Small intestine (tissue), 16 donors: ENCODE measurements at places on chromosomes 5 and 9.

GRCh38 chr5:126098330-126099017 is 324.7 kb upstream of the GRAMD2B start:
- DNase-seq: no peak

- DNase-seq: peak; percentile 40
Measured at GRCh38 chr5:179313849-179314521, 31.3 kb downstream of the ADAMTS2 start.

GRCh38 chr9:8329561-8330283 is 530.1 kb upstream of the DMAC1 start:
- DNase-seq: no peak

DNA sequence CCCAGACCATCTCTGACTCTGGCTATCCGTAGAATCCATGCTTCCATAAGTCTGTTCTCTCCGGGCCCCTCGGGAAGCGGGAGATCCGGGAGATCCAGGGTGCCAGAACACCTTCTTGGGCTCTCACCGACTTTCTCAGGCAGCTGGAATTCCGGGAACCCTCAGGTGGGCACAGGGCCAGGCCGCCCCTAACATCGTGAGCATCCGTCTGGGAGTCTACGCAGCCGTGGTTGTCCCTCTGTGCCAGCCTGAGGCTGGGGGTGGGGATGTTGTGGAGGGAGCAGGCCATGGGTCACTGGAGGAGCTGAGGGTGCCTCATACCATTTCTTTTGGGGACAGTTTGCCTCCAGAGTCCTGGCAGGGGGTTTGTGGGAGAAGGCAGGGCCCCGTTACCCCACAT is 92.3 kb upstream of the COL5A1 start:
- no peak for DNase-seq

DNA sequence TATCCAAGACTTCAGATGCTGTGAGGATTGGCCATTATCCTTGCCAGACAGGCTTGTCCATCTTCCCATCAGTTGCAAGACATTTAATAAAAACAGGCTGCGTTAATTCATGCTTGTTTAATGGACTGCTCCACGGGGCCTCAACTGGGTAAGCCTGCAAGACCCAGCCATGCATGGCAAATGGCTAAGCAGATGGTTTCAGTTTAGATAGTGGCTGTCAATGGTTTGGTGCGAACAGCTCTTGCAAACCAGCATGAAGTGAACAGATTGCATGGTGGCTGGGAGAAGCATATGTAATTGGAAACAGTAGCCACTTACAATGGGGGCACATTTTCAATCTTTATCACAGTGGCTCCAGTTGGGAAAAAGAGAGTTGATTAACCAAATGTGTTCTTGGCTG is 628.2 kb upstream of the KLF4 start:
- no peak for DNase-seq

- no peak for DNase-seq
Measured at GRCh38 chr9:121997791-121998190, 95.3 kb downstream of the TTLL11 start.

GRCh38 chr5:113271015-113271414 is 163.8 kb downstream of the TSSK1B start:
- DNase-seq: no peak

- DNase-seq: peak; percentile 8
Measured at GRCh38 chr9:121023064-121023463, 27.0 kb downstream of the C5 start.

DNA sequence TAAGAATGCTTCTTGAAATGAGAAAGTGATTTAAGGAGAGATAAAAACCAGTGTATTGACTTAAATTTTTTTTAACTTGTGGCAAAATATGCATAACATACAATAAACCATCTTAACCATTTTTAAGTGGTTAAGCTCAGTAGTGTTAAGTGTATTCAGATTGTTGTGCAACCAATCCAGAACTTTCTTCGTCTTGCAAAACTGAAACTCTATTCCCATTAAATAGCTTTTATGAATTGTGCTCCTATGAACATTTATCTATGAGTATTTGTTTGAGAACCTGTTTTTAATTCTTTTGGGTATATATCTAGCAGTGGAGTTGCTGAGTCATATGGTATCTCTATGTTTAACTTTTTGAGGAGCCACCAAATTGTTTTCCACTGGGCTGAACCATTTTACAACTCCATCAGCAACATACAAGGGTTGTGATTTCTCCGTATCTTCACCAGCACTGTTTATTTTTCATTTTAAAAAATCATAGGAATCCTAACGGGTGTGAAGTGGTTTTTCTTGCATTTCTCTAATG is 76.6 kb upstream of the ACTBL2 start:
- DNase-seq: no peak

GRCh38 chr9:100426189-100426529 is 784 bp upstream of the MSANTD3 start:
- no peak for DNase-seq

GRCh38 chr5:111439473-111440075 is 72.8 kb downstream of the STARD4 start:
- DNase-seq: no peak

DNA sequence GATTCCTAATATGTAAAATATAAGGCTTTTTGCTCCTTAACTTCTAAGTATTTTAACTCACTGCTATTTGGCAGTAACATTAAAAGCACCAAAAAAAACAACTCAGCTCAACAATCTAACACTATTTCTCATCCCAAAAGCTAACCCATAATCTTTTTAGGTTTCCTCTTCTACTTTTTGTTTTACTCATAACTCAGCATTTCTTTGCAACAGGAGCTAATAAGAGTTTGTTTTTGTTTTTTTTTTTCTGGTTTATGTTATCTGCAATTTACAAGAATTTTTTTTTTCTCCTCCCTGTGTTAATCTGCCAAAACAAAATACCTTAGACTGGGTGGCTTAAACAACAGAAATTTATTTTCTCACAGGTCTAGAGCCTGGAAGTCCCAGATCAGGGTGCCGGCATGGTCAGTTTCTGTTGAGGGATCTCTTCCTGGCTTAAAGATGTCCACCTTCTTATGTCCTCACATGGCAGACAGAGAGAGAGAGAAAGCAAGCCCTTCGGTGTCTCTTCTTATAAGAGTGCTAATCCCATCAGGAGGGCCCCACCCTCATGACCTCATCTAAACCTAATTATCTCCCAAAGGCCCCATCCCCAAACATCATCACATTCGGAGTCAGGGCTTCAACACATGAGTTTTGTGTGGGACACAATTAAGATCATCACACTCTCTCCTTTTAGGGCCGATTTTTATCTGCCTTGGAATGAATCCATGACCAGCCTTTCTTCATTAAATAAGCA is 31.2 kb downstream of the ARL15 start:
- no peak for DNase-seq

DNA sequence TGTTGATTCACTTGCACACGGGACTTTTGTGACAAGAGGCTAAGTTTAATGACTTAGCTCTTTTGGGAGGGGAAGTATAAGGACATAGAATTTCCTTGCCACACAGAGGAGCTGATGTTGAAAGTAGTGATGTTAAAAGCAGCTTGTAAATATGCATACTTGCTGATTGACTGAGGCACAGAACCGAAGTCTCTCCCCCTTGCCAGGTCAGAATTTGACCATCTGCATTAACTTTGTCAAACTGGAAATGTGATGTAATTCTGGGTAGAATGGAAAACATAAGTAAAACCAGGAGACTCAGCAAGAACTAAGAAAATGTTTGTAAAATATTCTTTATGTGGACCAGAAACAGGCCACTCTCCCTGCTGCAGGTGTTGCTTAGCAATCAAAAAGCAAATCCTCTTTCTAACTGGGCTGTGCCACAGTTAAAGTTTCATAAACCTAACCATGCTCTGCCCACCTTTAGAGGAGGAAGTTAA is 284.2 kb downstream of the NR3C1 start:
- DNase-seq: no peak

- DNase-seq: no peak
Measured at GRCh38 chr5:157659868-157660660, 7.8 kb upstream of the SOX30 start.

DNA sequence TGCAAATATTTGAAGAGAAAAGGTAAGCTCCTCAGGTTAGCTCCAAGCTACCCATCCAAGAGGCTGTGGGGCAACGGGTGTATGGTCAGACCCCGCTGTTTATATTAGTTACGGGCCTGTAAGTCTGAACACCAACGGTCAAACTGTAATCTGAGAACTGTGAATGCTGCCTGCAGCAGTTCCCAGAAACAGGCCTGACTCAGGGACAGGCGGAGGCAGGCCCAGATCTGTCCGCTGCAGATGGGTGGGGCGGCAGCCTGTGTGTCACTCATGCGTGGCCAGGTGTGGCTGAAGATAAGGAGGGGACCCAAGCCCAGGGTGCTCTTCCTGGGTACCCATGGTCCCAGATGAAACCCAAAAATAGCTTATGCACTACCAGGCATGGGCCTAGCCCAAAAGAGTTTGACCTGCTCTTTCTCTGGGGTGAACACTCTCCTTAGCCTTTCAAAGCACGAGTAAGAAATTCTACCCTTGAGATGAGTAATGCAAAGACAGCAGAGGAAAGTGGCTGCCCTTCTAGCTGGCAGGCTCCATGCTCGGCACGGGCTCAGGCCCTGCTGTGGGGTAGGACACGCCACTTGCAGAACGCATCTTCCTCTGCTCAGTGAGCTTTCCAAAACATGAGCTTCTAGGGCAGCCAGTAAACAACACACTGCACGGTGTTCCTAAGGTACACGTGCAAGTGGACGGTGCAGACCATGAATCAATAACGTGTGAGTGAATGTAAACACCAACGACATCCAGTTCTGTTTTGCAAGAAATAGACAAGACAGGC is 9.1 kb downstream of the UBAC1 start:
- no peak for DNase-seq

DNA sequence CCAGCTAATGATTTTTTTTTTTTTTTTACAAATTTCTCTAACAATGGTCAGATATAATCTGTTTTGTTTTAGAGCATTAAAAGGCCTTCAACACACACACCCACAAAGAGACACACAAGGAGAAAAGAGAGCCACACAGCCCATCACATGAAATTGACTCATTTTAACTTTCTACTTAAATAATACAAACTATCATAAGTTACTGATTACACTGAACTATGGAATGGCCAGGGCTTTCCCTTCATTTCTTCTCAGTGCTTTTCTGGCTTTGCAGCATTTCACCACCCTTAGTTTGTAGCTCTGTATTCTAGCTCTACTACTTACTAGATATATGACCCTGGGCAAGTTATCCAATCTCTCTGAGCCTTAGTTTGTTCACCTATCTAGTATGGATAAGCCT is 13.2 kb downstream of the REEP5 start:
- DNase-seq: no peak

GRCh38 chr5:160188141-160189015 is 40.9 kb upstream of the FABP6 start:
- DNase-seq: peak; percentile 93

GRCh38 chr5:172745838-172746237 is 25.2 kb downstream of the DUSP1 start:
- no peak for DNase-seq

DNA sequence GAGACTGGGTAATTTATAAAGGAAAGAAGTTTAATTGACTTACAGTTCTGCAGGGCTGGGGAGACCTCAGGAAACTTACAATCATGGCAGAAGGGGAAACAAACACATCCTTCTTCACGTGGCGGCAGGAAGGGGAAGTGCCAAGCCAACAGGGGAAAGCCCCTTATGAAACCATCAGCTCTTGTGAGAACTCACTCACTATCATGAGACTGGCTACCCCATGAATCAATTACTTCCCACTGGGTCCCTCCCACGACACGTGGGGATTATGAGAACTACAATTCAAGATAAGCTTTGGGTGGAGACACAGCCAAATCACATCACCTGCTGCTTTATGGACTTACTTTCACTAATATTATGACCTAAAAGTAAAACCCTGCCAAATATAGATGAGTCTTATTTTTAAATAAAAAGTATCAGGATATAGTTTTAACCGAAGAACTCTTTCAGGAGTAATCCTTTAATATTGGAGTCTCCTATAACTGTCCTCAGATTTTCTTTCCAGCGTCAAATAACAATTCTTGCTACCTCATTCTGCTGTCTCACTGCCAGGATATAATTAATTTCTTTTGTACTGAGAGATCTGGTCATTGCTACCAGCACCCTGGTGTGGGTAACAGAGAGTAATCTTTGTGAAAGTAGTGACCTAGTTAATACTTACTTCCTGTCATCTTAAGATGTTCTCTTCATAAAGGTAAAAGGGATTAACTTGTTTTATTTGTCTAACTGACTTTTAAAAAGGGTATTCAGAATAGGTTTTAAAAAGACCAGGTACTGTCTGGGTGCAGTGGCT is 68.6 kb downstream of the NLN start:
- no peak for DNase-seq

DNA sequence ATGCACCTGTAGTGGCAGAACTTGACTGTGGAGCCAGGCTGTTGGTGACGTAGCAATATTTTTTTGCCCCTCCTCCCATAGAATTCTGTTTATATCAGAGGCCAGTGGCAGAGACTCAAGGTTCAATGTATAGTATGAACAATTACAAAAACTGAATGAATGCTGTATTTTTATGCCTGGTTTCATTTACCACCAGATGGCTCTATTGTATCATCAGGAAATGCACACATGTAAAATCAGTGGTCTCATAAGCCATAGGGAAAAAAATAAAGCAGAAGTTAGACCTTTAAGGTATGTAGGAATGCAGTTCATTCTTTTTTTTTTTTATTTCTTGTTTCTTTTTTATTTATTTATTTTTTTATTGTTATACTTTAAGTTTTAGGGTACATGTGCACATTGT is 43.6 kb downstream of the CCDC192 start:
- DNase-seq: peak; percentile 40
